ENCODE measurements at places on chromosomes 6 and 20.
A peak's percentile ranks its signal among the peaks of the same experiment; 100 is the strongest.

GRCh38 chr6:134170844-134171243, 118.4 kb upstream of the SLC2A12 start:
- DNase-seq = no peak

DNA sequence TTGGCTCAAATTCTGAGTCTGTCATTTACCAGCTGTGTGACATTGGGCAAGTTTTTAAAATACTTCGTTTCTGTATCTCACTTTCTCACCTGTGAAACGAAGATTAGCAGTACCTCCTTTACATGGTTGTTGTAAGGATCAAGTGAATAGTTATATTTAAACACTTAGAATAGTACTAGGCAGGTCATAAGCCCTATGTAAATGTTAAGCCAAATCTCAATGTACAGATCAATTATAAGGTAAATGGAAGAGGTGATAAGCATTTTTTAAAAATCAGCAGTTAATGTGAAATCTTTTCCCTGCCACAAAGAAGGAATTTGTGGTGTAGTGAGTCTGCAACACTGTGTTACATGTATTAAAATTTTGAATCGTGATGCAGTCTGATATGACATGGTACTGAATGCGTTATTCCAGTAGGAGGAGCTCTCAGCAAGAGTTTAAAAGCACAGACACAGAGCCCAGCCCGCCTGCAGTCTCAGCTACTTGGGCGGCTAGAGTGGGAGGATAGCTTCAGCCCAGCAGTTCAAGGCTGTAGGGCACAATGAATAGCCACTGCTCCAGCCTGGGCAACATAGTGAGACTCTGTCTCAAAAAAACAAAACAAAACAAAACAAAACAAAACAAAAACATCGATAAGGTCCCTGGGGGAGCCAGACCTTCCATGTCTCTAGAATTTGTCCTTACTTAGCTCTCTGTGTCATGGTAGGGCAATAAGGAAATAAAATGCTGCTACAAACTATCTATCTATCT, 46.0 kb downstream of the GTF2H5 start:
- peak; percentile 31 for DNase-seq

DNA sequence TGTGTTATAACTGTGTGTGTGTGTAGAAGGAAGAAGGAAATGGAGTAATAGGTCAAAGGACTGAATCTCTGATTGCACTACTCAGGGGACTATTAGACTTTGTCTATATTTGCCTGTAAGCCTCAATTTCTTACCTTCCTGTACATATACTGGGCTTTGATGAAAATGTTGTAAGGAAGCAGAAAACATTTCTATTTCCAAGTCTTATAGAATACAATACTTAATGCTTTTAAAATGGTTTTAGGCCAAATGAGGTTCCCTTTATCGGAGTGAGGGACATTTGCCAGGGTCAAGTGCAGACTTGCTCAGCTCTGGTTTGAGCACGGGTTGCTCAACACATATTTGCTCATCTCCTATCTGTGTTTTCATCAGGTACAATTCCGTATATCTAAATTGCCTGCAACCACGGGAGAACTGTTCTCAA, 28.3 kb downstream of the MEP1A start:
- DNase-seq = no peak

GRCh38 chr20:47740862-47741184, 44.5 kb downstream of the SULF2 start:
- no peak for DNase-seq

GRCh38 chr6:24245275-24245674, 112.6 kb downstream of the DCDC2 start:
- DNase-seq = no peak

- DNase-seq = no peak
Measured at GRCh38 chr6:135149376-135149775, 31.7 kb upstream of the MYB start.

GRCh38 chr6:89371849-89372505, 19.5 kb upstream of the UBE2J1 start:
- DNase-seq = peak; percentile 70

DNA sequence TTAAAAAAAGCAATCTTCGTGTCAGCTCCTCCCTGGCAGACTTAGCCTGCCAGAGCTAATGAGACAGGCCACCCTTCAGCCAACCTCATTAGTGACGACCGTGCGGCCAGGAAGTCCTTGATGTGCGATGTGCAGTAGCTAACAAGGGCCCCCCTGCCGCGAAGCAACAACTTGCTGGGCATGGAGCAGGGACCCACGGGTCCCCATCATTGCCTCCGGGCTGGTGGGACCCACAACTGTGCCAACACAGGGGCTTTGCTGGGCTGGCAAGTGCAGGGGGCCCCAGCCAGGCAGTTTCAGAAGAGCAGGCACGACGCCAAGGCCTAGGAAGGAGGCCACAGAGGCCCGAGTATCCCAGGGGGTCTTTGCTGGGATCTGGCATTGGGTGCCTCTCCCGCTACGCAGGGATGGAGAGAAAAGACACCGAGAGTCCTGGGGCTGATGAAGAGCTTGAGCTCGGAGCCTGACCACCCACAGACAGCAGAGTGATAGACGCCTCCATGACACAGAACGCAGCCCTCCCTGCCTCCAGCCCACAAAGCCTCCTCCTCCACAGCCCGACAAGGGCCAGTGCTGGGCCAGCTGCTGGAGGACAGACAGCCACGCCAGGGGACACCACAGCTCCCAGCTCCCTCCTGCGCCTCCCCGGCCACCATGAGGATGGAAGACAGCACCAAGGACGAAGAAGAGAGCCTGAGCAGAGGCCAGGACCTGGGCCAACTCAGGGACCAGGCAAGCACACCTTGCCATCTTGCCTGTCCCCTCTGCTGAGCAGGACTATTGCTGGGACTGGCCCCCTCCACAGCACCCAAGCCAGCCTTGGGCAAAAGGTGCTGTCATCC, 96.6 kb downstream of the YTHDF1 start:
- DNase-seq = no peak

DNA sequence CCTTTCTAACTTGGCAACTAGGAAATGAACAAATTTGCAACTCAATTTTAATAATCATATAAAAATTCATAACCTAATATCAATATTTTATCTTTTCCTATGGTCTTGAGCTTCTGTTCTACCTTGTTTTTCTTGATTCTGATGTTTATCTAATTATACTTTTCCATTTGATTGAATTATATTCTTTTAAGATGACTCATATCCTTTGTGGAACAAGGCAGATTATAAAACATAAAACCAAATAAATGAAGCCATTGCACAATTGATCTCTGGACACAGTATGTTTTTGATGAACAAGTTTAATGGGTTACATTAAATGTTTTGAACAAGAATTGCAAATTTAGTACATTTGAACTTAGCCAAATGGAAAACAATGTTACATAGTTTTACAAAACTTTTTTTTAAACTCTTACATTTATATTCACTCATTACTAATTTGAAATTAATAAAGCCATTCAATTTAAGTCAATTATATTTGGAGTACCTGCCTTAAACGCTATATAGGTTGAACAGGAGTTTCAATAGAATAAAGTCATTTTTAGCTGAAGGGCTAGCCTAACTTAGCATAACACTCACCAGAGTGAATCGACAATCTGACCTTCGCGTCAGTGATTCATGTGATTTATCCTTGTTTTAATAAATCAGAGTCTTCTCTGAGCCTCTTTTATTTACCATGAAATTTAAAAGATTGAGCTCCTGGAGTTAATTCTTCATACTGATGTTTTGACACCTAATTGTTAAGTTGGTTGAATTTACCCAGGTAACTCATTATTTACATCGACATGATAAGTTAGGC, 3.8 kb downstream of the NCOA7 start:
- DNase-seq = no peak

DNA sequence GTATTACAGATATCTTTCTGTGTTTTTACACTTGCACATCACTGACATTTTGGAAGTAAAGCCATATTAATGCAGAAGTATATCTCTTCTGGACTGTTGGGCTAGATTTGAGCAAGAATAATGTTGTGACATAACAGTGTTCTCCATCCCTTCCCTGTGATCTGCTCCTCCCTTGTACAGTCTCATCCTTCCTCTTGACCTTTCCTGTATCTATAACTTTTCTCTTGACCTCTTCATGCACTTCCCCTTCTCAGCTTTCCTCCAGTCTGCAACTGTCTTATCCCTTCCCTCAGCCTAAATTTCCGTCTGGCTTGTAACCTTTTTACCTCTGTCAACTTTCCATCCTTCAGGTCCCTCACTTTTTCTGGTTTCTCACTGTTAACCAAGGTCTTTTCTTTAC, 29.8 kb downstream of the NCOA3 start:
- no peak for DNase-seq

- DNase-seq = no peak
Measured at GRCh38 chr6:129785047-129785755, 75.2 kb upstream of the ARHGAP18 start.
